ENCODE measurements at places on chromosomes 5 and 9.
A peak's percentile ranks its signal among the peaks of the same experiment; 100 is the strongest.

DNA sequence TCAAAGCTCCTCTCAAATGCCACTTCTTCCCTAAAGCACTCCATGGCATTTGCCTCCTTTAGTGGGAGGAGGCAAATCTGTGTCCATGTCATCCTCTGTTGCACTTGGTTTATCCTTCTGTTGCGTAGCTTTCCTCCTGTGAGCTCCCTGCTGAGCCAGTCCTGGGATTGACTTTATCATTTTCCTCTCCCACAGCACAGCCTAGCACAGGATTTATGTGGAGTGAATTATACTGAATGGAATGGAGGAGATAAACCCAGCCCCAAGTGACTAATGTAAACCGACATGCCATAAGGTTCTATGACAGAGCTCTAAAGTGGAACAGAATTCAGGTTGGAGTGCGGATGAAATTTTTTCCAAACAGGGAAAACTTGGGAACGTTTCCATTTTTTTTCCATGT is 26.4 kb upstream of the TOMM5 start:
- no peak for DNase-seq

DNA sequence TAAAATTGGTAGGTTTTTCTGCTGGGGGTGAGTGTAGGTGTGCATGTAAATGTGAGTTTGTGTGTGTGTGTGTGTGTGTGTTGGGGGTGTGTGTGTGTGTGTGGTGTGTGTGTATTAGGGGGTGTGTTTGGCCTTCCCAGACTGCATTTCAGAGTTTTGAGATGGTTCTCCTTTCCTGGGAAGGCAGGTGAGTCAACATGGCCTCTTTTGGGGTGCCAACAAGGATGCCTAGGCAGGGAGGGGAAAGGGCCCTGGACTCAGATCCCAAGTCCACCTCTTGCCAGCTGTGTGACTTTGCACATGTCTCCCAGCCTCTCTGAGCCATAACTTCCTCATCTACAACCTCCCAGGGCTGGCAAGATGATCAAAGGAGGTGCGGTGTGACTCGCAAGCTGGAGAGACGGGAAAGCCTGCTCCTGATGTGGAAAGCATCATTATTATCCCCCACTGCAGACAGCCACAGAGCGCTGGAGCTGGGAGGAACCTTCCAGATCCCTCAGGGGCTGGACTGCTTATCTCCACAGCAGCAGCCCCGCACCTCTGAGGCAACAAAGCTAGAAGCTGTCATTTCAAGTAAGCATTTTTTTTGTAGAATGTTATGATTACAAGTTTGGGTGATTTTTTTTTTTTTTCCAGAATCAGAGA is 63.5 kb upstream of the TBC1D2 start:
- no peak for DNase-seq

- DNase-seq = no peak
Observed at GRCh38 chr9:72454871-72455491, 66.4 kb upstream of the TMC1 start.

DNA sequence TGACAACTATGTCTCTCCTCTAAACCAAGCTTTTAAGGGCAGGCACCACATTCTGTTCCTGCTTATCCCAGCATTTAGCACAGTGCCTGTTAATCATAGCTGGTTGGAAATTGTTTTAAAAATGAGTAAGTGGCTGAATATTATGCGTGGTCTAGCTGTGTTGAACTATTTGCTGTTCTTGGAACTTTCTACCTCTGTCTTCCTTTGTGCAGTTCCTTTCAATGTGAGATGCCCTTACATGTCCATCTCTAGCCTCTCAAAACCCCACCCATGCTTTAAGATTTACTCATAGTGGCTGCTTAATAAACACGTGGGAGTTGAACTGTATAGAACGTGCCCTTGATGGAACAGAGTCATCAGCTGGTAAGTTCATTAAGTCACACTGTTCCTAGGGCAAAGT is 34.5 kb downstream of the C9orf57 start:
- DNase-seq = no peak

DNA sequence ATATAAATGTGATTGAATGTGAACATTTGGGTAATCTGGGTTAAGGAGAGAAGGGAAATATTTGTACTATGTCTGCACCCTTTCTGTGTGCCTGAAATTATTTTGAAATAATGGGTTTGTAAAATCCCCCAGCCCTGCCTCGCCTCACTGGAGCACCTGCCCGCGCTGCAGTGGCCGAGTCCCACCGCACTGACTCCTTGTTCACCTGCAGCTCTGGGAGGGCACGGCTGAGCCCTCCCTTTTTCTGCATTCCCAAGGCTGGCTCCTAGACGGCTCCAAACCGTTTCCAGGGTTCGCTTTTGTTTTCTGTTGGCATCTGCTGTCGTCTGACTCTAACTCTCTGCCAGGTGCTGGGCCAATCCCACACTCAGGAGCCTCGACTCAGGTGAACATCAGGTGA is 17.6 kb upstream of the PPP1R26 start:
- DNase-seq = no peak

DNA sequence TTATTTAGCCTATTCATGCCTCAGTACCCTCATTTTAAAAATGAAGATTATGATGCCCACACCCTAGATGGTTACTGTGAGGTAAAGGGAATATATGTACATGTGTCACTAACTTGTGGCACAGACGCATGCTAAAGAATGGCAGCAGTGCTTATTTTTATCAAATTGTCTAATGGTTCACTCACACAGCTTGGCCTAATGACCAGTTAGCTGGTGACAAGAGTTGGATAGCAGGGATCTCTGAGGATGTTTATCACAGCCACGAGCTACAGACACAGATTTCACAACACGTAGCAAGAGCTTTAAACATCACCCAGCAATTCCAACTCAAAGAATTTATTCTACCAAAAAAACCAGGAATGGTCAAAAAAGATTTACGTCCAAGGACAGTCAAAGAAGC is 7.2 kb downstream of the BAG1 start:
- DNase-seq = no peak

GRCh38 chr9:86838519-86839497 is 108.5 kb downstream of the GAS1 start:
- DNase-seq = no peak

- no peak for DNase-seq
Observed at GRCh38 chr5:6487081-6487480, 38.4 kb downstream of the UBE2QL1 start.

- no peak for DNase-seq
Observed at GRCh38 chr9:33426843-33427293, 20.5 kb downstream of the AQP3 start.

GRCh38 chr5:109196823-109197160 is 213.0 kb downstream of the PJA2 start:
- DNase-seq = no peak

DNA sequence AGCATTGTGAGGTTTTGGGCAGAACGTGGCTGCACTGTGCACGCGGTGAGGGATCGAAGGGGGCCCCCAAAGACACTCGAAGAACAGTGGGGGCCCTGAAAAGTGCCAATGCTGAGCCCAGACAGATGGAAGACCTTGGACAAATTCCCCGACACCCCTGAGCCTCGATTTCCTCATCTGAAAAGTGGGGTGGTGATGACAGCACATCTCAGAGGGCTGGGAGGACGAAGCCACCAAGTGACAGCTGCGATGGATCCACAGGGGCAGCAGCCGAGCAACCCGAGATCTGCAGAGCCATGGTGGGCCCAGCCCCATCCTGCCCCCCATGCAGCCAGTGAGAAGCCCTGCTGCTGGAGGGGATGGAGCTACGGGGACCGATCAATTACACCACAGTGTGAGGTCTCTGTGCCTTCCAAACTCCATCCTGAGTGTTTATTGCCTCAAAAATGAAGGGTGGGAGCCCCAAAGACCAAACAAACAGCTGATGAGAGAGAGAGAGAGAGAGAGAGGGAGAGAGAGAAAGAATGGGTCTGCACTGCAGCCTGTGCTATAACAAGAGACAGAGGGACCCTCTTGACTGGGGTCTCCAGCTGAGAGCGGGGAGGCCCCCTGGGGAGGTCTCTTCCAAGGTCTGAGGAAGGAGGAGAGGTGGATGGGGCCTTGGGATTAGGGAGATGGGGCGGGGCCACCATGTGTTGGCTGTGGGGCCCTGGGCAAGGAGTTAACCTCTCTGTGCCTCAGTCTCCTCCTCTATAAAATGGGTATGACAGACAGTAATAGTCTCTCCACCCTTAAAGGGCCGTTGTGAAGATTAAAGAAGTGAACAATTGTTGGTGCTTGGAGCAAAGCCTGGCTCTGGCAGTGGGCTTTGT is 134.4 kb upstream of the IER5L start:
- no peak for DNase-seq

DNA sequence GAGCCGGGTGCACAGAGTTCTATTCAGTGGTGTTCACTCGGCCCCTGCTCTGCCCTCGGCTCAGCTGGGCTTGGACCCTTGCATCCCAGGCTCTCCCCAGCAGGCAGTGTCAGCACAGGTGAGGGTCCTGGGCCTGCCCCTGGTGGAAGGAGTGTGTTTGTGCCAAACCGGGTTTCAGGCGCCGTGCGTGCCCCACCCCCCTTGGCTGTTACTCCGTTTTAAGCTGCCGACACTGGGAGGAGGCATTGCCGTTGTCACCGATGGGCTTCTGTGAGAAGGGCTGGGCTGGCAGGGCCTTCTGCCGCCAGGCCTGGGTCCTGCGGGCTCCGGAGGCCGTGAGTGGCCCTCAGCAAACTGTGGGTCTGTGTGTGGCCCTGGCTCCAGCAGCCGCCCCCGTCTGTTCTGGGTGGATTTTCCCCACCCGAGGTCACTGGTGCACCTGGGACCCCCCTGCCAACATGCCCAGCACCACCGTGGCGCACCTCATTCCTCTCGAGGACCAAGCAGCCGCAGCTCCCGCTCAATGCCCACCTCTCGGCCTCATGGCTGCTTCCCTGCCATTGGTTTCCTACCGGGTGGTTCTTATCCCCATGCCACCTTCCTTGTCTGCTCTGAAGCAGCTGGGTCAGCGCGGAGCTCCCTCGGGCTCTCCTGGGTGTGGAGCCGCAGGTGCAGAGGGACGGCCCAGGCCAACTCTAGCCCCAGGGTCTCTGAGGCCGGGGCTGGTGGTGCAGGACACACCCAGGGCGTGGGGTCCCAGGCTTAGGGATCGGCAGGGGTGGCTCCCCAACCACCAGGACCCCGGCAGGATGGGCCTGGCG is 44.3 kb upstream of the EXOC3 start:
- DNase-seq = no peak

DNA sequence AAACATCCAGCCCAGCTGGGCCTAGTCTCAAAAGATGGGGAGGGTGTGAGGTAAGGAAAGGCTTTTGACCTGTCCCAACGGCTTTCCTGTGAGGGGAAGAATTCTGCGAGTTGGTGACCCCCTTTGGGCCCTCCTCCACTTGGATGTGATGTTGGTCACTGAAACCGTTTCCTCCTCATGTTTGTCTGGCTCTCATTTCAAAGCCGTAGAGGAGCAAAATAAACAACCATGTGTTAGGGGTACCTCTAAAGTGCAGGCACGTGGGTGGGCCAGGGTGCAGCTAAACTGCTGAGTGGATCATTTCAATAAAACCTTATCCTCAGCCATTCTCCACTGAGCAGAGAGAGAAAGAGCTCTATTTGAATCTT is 84.3 kb upstream of the MELK start:
- peak; percentile 16 for DNase-seq

DNA sequence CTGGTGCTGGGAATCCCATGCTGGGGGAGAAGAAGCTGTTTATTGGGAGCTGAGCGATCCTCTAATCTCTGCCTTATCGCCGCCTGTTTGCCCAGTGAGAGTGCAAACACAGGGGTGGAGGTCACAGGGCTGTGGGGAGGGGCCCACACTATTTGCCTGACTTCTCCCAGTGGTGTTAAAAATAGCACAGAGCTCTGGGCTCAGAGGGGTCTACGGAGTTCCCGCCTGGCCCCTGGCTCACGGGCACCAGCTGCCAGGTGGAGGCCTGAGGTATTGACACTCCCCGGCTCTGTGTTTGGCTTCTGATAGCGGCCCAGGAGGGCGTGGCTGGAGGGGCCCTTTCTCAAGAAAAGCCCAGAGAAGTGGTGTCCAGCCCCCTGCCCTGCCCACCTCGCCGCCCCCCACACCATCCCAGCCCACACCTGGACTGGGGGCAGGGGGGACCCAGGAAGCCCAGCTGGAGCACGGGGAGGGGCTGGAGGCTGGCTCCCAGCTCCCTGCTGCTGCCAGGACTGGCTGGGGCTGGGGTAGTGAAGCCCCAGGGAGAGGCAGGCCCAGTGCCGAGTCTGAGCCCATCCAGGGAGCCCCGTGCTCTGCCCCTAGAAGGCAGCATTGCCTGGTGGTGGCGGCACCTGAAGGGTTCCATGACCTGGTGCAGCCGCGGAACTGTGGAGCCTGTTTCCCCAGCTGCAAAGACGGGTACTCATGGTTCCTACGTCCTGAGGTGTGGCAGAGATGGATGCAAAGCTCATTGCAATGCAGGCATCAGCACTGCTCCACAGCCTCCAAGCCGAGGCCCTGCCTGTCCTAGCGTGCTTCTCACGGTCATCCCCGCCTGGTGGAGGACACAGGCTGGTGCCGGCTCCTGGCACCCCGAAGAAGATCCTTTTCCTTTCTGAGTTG is 35.7 kb upstream of the EGFL7 start:
- no peak for DNase-seq

GRCh38 chr9:127090341-127090985 is 32.0 kb downstream of the ANGPTL2 start:
- no peak for DNase-seq

All from stimulated activated CD4-positive, alpha-beta T cell treated with anti-CD3 and anti-CD28 coated beads, Interleukin-1b, Interleukin-23, amount 100 ng/mL, for 1 hour (primary cell).